ENCODE measurements at places on chromosomes 4 and X.

DNA sequence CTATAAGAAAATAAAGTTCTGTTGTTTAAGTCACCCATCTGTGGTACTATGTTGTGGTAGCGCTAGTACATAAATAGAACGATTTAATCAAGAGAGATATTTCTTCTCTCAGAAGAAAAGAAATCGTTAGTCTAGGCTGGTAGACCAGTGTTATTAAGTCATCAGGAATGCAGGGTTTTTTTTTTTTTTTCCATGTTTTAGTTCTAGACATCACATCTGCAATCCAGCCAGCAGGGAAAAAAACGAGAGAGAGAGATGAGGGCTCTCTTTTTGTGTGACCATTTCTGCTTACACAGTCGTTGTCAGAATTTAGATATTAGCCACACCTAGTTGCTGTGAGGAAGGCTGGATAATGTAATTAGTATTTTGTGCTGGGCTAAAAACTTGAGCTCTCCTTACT, 417.4 kb downstream of the TMA16 start:
- DNase-seq: no peak

- DNase-seq: no peak
These were observed 1087.1 kb downstream of the C4orf33 start for GRCh38 chr4:130183096-130183495.

- peak; percentile 61 for DNase-seq
These were observed 18.0 kb upstream of the TMSB4X start for GRCh38 chrX:12956704-12957534.

DNA sequence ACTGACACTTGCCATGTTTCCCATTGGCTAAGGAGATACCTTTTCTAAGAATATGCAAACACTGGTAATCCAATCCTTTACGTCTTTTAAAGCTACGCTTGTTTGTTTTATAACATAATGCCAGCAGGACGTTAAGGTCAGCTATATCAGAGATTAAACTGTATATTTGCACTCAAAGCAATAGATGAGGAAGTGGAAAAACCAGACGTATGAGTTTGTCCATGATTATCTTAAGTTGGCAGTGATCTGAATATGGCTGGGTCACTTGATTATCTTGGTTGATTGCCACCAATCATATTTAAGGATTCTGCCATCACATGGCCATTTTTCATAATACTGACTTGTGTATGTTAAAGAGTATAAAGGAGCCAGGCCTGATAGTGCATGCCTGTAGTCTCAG, 19.4 kb downstream of the TMSB4X start:
- DNase-seq: no peak

DNA sequence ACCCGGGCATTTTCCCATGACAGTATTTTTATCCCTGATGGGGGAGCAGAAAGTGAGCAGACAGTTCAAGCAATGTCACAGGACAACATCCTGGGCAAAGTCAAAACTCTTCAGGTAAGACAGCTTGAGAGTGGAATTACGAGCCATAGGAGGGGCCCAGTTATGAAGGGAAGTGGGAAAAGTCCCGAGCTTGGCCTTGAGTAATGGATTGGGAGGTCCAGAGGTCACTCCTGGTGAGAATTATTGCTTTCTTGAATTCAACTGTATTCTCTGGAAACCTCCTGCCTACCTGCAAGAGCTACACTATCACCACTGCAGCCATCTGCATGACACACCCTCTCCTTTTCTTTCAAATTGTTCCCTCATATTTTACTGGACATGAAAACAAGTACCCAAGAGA, 89.1 kb downstream of the AASDH start:
- no peak for DNase-seq

GRCh38 chr4:10730590-10730989, 46.0 kb upstream of the CLNK start:
- DNase-seq: no peak

GRCh38 chr4:151231915-151232595, 44.9 kb upstream of the PRSS48 start:
- DNase-seq: no peak

- no peak for DNase-seq
These were observed 13.7 kb downstream of the DDX60 start for GRCh38 chr4:168304744-168305459.

DNA sequence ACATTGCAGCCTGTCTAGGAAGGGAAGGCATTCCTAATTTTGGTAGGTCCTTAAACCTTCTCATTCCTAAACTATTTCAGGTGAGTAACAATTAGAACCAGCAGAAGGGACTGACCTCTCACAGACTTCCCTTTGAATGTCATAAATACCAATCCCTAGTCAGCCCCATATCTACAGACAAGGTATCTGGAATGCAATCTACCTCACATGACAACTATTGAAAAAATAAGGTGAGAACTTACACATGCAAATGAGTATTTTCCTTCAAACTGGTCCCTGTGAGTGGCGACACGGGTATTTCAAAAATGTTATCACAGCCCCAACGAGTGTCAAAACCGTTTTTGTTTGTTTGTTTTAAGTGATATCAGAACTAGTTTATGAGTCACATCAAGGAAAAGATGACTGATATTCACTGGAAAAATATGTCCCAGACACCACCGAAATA, 102.4 kb upstream of the VCX2 start:
- no peak for DNase-seq

DNA sequence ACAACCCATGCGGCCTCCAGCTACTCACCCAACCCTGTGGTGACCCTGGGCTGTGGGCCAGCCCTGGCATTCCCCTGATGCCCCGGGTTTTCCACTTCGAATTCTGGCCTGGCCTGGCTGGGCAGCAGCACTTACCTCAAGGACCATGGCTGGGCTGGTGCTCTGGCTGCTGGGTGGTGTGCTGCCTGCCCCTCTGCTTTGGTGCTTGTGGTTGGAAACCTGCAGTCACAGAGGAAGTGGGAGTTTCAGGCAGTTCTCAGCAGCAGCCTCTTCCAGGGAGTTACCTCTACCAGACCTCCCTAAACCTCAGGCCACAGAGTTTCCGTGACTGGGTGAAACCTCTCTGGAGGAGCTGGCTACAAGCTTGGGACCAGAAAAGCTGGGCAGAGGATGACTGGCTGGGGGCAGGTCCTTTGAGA, at the start of gene CXCR3:
CXCR3 (minus strand) TSS at position 209 of the 419 bp plus-strand sequence; CDS start at position 147, 62 bp downstream.
- no peak for DNase-seq

DNA sequence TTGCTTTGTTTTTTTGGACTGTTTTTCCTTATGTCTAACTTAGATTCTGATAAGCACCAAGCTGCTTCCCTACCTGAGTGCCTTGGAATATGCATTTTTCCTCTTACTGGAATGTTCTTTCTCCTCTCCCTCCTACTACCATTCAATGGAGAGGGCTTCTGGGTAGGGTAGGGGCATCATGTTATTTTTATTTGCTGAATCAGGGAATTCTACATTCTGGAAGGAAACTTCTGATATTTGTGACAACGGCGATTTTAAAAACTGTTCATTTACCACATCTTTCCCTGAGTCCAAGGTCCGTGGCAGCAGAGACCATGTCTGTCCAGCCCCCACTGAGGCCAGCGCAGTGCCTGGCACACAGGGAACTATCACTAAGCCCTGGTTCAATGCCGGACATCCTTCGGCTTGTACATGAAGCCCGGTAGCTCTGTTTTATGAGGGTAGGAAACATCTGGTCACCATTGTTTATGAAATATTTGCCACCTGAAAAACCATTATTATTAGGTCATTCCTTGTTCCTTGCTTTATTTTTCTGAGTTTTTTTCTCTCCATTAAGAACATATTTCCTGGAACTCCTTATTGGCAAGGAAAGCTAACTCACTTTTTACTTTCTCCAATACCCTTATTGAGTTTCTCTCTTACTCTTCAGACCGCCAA, 57.0 kb downstream of the PALLD start:
- DNase-seq: peak; percentile 81

DNA sequence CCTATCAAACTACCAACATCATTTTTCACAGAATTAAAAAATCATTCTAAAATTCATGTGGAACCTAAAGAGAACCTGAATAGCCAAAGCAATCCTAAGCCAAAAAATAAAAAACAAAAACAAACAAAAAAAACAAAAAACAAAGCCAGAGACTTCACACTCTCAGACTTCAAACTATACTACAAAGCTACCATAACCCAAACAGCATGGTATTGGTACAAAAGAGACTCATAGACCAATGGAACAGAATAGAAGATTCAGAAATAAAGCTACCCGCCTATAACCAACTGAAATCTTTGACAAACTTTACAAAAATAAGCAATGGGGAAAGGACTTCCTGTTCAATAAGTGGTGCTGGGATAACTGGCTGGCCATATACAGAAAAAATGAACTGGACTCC, 152.3 kb upstream of the SMIM31 start:
- no peak for DNase-seq

DNA sequence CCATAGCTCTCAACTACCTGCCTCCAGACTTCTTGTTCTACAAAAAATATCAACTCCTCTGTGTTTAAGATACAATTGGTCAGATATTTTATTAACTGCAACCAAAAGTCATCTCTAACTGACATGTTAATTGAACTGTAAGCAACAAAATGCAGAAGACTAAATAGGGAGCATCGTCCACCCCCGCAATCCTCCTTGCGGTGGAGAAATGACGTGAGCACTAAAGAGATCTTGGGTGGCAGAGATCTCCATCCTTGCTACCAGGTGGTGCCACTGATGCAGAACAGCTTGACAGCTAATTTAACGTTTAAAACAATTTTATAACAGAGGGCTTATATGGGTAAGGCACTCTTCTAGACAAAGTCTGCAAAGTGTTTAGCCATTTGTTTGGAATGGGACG, 164.4 kb upstream of the FTHL17 start:
- no peak for DNase-seq

DNA sequence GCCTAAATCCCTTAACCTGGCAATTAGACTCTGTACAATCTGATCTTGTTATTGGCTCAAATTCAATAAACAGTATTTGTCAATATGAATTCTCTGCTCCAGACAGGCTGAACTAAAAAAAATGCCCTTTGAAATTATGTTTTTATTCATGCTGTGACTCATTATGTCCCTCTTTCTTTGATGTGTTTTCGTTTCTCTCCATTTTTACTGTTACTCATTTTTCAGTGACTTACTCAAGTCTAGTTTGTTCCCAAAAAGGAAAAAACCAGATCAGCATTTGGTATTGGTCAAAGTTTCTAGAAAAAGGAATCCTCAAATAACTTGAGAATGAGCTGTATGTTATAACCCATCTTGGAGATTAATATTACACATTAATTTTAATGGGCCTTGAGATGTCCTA, 40.4 kb downstream of the UNC5C start:
- no peak for DNase-seq

DNA sequence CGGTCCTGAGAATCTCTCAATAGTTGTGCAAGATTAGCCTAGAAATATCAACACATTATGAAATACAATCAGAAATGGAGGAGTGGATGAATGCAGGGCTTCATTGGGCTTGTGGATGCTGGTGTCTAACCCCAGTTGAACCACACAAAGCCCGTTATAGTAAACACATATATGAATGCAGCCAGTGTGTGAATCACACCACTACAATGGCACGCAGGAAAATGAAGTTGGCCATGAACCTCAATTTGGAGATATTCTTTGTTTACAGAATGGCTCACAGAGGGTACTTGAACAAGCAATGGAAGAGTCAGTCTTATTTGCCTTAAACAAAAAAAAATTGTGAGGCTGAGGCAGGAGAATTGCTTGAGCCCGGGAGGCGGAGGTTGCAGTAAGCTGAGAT, 57.8 kb downstream of the SOD3 start:
- peak; percentile 48 for DNase-seq

DNA sequence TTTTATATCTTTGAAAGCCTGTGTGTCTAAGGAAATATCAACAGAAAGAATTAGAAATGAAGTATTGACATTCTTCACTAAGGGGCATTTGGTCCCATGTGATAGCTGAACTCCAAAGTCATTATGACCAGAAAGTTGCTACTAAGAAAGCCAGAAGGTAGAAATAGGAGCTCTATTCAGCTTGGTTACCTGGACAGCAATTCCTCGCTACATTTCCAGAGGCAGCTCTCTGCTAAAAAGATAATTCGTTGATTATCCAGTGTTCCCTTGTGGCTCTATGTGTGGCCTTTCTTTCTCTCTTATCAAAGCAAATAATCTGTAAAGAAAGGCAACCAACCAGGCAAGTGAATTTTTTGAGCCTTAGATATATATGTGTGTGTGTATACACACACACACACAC, 341.3 kb downstream of the ADGRL3 start:
- DNase-seq: no peak

DNA sequence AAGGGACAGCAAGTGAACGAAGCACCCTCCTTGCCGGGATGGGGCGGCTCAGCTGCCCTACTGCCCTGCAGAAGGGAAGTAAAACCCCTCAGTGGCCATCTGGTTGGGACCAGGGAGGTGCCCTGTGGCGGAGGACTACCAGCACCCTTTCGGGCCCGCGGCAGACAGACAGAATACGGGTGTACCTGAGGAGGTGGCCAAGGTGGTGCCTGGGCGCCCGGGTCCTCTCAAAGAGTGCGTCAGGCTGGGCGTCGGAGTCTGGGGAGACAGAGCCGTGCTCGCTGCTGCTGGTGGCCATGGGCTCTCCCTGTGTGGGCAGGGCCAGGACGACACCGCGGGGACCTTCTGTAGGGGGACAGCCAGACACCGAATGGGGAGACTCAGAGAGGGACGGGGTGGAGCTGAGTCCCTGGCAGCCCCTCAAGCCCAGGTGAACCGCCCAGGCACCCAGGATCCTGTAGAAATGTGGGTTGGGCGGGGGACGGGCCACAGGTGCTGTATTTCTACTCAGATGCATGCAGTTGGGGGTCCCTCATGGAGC, 29.7 kb downstream of the PDHA1 start:
- no peak for DNase-seq

- DNase-seq: no peak
These were observed 2.4 kb downstream of the ZMYM3 start for GRCh38 chrX:71251466-71251973.

- DNase-seq: no peak
These were observed 1150.6 kb downstream of the FAT4 start for GRCh38 chr4:126465341-126465740.

DNA sequence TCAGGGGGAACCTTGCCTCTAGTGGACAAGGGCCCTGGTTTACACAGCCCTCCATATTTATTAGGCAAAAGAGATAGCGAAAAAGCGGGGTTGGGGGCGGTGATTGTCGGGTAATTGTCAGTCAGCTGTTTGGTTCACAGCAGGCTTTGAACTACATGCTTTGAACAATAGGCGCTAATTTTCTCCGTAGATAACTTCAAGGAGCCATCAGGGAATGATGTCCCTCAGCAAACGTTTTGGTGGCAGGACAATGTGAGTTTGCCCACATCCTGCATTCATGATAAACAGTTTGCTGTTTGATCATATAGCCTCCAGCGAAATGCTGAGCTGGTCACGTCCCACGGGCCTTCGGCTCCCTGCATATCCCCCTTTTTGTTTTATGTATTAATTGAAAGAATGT, 65.2 kb downstream of the KANTR start:
- no peak for DNase-seq

GRCh38 chrX:31652650-31653049, 580.8 kb upstream of the FTHL17 start:
- DNase-seq: no peak

DNA sequence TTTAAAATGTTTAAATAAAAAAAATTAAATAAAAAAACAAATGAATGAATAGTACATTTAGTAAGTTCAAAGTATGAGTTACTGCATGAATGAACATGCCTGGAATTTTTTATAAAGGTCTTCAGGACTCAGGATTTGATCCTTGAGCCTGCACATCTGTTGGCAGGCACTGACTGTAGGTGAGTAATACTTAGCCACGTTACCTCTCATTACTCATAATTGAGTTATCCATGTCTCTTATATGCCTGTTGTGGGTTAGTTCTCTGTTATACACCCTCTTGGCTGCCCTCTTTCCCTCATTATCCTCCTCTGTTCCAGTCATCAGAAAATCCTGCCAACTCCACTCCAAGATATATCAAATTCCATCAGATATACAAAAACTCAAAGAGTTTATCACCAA, 276.0 kb downstream of the FBXW7 start:
- DNase-seq: peak; percentile 49

- DNase-seq: no peak
These were observed 106.4 kb upstream of the SCOC start for GRCh38 chr4:140266958-140267568.
